NCI-H1417 treated with DMSO at 0.1 percent for 48 hours (cell line): ENCODE measurements at places on chromosomes 16 and 17.

GRCh38 chr17:72713701-72714100 is 378.8 kb downstream of the SLC39A11 start:
- no peak for DNase-seq

DNA sequence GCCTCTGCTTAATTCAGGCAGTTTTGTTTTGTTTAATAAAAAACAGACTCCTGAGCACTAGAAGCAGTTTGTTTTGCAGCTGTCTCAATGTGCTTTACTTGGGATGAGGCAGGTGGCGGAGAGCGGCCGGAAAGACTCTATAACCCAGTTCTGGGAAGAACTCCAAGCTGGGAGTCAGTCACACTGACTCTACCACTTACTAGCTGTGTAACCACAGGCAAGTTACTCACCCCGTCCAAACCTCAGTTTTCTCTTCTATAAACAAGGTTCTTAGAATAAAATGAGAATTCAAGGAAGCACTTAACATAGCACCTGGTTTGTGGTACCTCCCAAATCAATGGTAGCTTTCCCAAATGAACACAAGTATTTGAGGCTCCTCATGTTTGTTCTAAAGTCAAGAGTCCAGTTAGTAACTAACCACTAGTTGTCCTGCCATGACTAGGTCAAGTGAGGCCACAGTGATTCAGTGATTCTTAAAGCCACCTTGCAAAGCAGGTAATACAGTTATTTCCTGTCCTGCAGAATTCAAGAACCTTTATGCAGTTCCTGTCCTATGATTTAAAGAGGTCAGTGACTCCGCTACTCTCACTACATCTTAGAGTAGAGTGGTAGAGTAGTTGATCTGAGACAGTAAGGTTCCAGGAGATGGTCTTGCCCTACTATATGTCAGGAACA is 2.7 kb downstream of the TXNDC17 start:
- no peak for DNase-seq

DNA sequence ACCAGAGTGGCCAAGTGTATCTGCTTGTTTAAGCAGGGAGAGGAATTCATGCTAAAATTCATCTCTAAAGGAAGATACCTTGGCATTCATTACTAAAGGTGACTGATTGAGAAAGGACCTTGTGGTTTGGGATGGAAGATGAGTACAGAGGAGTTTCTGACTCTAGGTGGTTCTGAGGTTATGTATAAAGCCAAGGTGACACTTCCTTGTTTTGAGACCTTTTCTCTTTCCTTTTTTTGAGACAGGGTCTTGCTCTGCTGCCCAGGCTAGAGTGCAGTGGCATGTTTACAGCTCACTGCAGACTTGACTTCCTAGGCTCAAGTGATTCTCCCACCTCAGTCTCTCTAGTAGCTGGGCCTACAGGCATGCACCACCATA is 9.1 kb downstream of the ABHD15 start:
- no peak for DNase-seq

DNA sequence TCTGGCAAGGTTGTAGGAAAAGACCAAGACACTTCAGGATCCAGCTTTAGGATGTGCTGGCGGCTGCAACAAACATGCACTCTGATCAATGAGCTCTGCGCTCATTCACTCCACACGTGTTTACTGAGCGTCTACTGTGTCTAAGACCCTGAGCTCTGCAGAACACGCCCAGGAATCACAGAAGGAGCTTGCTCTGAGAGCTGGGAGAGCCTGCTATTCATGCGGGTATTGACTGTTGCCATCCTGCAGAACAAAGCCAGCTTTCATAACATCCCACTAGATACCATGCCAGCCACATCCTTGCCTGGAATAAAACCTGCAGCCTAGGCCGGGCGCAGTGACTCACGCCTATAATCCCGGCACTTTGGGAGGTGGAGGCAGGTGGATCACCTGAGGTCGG is 44.1 kb downstream of the NXN start:
- DNase-seq = no peak

GRCh38 chr16:71230122-71230845 is at the start of gene HYDIN:
Gene HYDIN (minus strand): TSS chr16:71230722. CDS start chr16:71186895, 43,827 bp downstream.
- DNase-seq = peak; percentile 38

DNA sequence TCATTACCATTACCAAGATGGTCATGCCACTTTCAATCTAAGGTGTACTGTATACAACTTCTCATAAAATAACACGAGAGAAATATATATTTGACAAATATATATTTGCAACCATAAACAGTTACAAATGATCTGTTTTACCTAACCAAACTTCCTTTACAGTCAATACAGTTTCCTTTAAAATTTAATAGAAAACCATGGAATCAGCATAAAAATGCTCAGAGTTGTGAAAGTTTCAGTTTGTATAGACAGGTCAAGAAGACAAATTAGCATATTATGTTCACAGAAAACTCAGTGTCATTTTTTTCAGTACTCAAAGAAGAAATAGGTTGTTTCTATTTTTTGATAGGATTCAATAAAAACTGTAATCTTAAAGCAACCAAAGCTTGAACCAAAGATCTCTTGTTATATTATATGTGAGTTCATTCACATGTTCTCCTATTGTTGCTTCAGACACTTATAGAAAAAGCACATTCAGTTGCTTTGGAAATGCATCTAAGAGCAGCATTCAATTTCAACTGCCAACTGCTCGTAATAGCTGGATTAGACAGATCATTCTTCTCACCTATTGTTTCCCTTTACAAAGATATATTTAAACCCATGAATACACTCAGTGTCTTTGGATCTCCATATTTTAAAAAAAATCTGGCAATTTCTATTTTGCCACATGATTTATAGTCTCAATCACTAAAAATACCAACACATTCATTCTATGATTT is 15.1 kb downstream of the SSH2 start:
- no peak for DNase-seq

GRCh38 chr17:14300575-14301278 is at the start of gene HS3ST3B1:
Gene HS3ST3B1 (plus strand): TSS chr17:14301081. CDS start chr17:14301519, 438 bp downstream.
- DNase-seq = peak; percentile 50

- no peak for DNase-seq
These were observed 62.2 kb downstream of the FBXL20 start for GRCh38 chr17:39339272-39339671.

GRCh38 chr16:72068930-72069329 is 5.9 kb downstream of the HPR start:
- DNase-seq = no peak

DNA sequence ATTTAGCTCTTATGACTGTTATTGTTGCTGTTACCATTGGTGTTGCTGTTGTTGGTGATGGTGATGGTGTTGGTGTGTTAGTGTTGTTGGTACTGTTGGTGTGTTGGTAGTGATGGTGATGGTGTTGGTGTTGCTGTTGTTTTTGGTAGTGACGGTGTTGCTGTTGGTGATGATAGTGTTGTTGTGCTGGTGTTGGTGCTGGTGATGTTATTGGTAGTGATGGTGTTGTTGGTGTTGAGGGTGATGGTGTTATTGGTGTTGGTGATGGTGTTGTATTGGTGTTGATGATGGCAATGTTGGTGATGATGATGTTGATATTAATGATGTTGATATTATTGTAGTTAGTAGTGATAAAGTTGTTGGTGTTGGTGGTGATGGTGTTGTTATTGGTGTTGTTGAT is 285.7 kb upstream of the FOXF1 start:
- no peak for DNase-seq

DNA sequence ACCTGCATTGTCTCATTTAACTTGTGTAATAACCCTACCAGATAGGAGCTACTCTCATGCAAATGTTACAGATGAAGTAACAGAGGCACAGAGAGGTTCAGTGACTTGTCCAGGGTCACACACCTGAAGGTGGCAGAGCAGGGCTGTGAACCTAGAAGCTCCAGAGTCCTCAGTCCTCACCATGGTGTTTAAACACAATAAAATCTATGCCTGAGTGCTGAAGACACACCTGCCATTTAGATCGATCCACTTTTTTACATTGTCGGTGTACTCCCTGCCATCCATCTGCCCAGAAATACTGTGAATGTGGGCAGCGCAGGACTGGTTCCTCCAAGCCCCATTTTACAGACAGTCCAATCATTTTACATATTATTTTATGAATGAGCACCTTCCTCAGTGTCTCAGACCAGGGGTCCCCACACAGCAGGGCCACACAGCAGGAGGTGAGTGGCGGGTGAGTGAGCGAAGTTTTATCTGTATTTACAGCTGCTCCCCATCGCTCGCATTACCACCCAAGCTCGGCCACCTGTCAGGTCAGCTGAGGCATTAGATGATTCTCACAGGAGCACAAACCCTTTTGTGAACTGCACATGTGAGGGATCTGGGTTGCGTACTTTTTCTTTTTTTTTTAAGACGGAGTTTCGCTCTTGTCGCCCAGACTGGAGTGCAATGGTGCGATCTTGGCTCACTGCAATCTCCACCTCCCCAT is 5.6 kb downstream of the IL4R start:
- DNase-seq = no peak

- no peak for DNase-seq
These were observed 541 bp downstream of the VKORC1 start for GRCh38 chr16:31094088-31094423.

- DNase-seq = peak; percentile 2
These were observed 21.1 kb downstream of the WIPI1 start for GRCh38 chr17:68435876-68436842.

GRCh38 chr17:19410091-19410490 is 941 bp upstream of the RNF112 start:
- DNase-seq = no peak

GRCh38 chr17:68612209-68612922 is 11.2 kb upstream of the FAM20A start:
- DNase-seq = no peak

GRCh38 chr16:12925026-12925800 is 23.8 kb downstream of the SHISA9 start:
- DNase-seq = no peak

DNA sequence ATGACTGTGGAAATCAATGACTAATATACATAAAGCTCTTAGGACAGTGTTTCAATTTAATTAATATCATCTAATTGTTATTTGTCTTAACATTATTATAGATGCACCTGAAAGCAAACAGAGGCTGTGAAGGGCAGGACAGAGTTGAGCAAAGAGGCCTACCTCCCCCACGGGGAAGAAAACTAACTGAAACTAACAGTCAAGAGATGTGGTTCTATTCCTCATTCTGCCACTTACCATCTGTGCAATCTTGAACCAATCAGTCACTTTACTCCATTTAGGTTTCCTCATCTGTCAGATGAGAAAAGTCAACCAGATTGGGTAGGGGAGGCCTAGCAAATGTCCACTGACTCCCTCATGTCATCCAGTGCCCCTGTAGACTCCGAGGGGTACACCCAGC is 59.1 kb downstream of the C17orf67 start:
- no peak for DNase-seq

DNA sequence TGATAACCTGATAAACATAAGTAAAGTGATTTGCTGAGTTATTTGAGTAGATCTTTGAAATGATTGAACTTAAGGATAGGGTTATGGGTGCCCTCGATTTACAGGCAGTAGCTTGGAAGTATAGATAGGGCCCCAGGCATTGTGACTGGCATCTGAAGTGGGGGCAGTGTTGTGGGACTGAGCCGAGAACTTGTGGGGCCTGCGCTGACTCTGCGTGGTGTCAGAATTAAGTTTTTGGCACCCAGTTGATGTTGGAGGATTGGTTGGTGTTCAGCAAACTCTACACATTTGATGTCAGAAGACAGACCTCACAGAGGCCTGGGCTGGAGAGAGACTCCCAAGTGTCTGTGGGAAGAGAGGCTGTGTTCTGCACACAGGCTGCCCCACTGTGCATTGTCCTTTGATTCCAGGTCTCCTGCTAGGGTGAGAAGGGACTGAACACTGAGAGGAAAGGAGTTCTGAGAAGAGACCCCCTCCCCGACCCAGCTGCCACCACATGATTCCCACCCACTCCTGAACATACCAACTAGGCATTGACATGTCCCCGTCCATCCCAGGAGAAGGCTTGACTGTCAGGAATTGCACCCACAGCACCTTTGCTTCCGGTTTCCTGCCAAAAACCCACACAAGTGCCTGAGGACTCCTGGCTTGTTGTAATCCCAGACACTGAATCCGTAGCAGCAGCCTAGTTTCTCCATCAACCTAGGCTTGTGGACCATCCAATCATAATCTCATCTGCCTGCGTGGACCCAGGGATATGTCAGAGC is 4.5 kb downstream of the ZNF267 start:
- no peak for DNase-seq

DNA sequence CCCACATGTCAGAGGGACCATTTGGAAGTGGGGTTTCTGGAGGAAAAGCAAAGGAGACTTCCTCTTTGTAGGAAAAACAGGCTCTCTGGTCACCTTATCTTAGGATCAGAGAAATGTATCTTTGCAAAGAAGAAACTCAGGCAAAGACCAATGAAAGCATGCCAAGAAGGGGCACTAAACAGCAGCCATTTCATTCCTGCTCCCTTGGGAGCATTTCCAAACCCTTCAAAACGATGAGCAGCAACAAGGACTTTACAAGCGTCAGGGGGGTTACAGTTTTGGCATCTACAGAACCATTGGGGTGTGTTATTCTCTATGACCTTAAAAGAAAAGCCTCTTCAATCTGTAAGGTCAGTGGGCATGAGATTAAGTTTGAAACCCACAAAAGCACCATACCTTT is 122.8 kb downstream of the SMG6 start:
- no peak for DNase-seq

DNA sequence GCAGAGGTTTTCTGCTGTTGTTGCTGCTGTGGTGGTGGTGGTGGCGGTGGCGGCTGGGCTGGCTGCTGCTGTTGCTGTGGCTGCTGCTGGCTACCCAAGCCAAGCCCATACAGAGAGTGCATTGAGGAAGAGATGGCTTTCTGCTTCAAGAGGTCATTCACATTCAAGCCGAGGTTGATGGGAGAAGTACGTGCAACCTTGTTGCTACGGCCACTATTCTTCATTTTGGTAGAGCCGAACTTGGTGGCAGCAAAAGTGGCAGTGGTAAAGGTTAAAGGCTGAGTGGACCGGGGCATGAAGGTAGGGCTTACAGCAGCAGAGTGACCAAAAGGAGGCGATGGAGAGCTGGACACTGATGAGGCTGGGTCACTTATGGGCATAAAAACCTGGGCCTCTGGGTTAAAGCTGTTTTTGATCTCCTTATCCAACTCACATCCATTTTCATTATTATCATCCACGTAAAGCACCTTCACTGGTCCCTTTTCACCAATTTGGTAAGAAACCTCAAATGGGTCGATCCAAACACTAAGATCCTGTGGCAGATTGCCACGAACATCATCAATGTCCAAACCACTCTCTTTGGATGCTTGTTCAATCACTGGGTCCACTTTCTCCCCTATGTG is 2.8 kb downstream of the TOB1 start:
- no peak for DNase-seq

- DNase-seq = no peak
These were observed 706 bp downstream of the HLF start for GRCh38 chr17:55265311-55266021.

DNA sequence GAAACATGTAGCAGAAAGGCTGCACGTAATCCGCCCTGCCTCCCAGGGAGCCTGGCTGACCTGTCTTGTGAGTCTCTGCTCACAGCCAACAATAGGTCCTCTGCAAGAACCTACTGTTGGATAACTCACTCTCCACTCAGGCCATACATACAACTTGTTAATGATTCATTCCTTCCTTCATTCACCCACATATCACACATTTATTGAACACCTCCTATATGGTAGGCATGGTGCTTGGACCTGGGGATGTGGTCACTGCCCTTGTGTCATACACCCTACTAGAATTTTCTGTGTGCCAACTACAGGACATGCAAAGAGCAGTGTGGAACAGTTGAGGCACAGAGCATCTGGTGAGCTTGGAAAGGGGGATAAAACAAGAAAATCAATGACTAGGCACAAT is 28.1 kb upstream of the HNF1B start:
- DNase-seq = no peak

GRCh38 chr17:53088481-53088880 is 734.2 kb upstream of the KIF2B start:
- DNase-seq = no peak
